Upper lobe of left lung (tissue), 6 donors: ENCODE measurements at places on chromosomes 3 and 15.

- H3K4me3 ChIP-seq: no peak overlapping the region
- H3K4me1 ChIP-seq: no peaks in the 10 kb centered on the region
- no peaks in the 10 kb centered on the region for H3K27me3 ChIP-seq
- no peak overlapping the region for H3K27ac ChIP-seq
These were observed 19.0 kb upstream of the MEX3B start for GRCh38 chr15:82064824-82065223.

GRCh38 chr3:140830391-140830790, 111.2 kb upstream of the SLC25A36 start:
- no peak overlapping the region for H3K4me3 ChIP-seq
- DNase-seq: no peak
- H3K27me3 ChIP-seq: no peaks in the 10 kb centered on the region
- no peaks in the 10 kb centered on the region for H3K4me1 ChIP-seq
- no peak overlapping the region for H3K27ac ChIP-seq

DNA sequence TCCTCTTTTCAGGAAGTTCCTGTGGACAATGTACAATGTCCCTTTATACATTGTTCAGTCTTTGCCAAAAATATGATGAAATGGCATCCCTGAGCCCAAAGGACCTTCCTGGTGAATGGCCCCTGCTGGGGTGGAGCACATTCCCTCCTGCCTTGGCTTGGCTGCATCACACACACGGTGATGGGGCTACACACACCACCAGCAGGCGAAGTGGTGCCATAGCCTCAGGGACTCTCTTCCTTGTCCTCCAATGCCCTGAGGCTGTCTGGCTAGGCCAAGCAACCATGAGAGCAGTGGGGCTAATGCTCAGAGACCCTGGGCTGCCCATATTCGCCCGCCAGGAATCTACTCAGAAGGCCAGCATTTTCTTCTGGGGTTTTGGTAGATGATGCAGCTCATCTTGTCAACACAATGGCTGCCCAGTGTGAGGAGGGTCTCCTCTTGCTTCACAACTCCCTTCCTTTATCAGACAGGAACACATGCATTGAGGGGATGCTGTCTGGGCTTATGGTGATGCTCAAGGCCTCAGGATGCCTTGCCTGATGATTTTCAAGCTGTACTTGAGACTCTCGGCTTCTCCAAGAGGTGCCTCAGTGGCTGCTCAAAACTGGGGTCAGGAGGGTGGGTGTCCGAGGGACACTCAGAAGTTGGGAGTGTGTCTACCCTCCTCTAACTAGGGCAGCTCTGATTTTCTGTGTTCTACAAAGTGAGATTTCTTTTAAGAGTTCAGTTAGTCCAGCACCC, 40.9 kb upstream of the EPHB1 start:
- H3K36me3 ChIP-seq: no peaks in the 10 kb centered on the region
- H3K27me3 ChIP-seq: no peaks in the 10 kb centered on the region
- no peaks in the 10 kb centered on the region for H3K4me1 ChIP-seq
- DNase-seq: no peak

DNA sequence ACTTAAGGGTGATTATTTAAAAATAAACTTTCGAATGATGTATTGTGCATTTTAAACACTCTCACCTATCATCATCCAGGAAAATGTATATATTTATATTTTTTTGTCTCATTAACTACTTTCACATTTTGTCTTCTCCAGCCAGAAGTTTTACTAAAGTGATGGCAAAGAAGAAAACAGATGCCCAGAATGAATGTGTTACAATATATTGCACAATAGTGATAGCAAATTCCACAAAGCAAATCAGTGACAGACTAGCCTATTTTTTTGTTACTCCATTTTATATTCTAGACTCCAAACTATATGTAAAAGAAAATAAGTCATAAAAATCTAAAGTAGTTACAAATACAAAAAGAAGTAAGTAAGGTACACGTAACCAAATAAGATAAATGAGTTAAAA, 414.7 kb downstream of the EPHA3 start:
- no peak for DNase-seq
- H3K36me3 ChIP-seq: no peaks in the 10 kb centered on the region

DNA sequence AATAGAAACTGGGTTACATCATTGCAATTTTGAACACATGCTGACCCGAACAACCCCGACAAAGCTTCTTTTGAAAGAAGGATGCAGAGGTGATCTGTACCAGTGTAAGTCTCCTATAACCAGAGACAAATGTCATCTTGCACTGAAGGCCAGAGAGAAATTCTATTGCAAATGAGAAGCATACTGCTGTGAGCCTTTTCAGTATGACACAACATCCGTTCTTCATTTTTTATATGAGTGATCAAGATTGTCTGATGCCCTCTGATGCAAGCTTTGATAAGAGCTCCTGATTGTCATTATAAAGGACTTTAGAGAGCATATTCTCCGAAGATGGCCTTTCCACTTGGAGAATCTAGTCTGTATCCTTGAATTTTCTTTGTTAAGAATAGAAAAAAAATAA, 36.9 kb downstream of the PCOLCE2 start:
- no peak overlapping the region for H3K27ac ChIP-seq
- no peaks in the 10 kb centered on the region for H3K27me3 ChIP-seq
- peaks cover 17% of the 10 kb centered on the region for H3K4me1 ChIP-seq
- H3K36me3 ChIP-seq: no peaks in the 10 kb centered on the region

GRCh38 chr15:96037584-96037983, 292.9 kb upstream of the NR2F2 start:
- H3K27ac ChIP-seq: no peak overlapping the region
- no peaks in the 10 kb centered on the region for H3K27me3 ChIP-seq
- DNase-seq: no peak
- H3K4me1 ChIP-seq: no peaks in the 10 kb centered on the region
- no peak overlapping the region for H3K4me3 ChIP-seq

GRCh38 chr3:156483426-156483825, 71.5 kb downstream of the SSR3 start:
- H3K27ac ChIP-seq: peak overlapping the region; percentile 31
- H3K4me1 ChIP-seq: peaks cover 10% of the 10 kb centered on the region
- no peak overlapping the region for H3K4me3 ChIP-seq
- DNase-seq: no peak

GRCh38 chr15:56758770-56759449, 25.6 kb upstream of the ZNF280D start:
- H3K36me3 ChIP-seq: no peaks in the 10 kb centered on the region
- H3K4me3 ChIP-seq: no peak overlapping the region
- DNase-seq: no peak
- peaks cover 8% of the 10 kb centered on the region for H3K4me1 ChIP-seq
- no peak overlapping the region for H3K27ac ChIP-seq
- no peaks in the 10 kb centered on the region for H3K27me3 ChIP-seq

DNA sequence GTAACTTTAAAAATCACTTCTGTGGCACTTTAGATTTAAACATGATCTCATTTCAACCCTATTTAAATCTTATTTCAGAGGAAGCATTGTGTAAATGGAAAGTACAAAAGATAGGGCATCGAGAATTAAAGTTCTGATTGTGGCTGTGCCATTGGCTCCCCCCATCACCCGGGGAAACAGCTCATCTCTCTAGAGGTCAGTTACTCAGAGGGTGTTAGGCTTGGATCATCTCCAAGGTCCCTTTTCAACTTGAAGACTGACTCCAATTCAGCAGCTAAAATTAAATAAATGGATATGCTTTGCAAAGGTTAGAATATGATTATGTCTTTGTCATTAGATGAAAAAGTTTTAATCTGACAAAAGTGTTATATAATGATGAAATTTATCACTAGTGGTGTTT, 20.1 kb downstream of the CADM2 start:
- no peaks in the 10 kb centered on the region for H3K4me1 ChIP-seq
- no peak overlapping the region for H3K27ac ChIP-seq
- no peak overlapping the region for H3K4me3 ChIP-seq
- H3K27me3 ChIP-seq: no peaks in the 10 kb centered on the region

DNA sequence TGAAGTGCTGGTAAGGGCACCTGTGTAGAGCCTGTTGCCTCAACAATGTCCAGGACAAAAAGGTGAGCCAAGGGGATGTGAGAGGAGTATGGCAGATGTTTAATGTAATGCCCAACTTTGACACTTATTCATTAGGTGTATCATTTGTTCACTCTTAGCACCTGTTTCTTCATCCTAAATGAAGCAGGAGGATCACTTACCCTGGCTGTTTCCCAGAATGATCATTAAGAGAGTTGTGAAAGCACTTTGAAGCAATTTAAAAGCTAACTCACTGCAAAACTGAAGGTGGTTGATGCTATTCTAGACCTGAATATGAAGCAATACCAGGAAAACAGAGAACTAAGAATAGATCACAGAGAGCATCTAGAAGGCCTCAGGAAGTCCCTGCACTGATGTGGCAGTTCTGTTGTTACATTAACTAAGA, 3.4 kb upstream of the HHLA2 start:
- no peaks in the 10 kb centered on the region for H3K36me3 ChIP-seq
- peaks cover 5% of the 10 kb centered on the region for H3K4me1 ChIP-seq
- no peak overlapping the region for H3K4me3 ChIP-seq
- H3K27me3 ChIP-seq: no peaks in the 10 kb centered on the region
- no peak for DNase-seq

DNA sequence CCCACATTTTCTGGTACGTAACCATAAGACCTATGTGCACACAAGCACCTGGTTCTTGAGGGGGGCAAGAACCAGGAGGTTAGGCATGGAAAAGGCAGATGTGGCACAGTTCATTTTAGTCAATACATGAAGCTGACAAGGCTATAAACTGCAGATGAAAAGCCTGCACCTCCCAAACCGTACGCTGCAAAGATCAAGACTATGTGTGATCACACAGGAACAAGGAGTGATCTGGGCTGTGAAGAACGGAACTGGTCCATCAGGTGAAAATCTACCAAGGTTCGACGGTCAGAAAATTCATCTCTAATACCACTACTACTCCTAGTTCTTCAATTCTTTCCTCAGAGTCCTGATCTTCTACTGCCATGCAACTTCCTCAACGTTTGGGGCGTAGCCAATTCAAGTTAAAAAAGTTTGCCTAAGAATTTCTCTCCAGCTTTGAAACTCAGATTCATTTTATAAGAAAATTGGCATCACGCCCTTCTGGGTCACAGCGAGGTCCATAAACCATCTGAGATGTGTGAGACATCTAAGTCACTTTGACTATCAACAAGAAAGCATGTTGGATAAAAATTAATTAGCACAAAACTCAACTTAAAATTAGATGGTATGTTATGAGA, 41.9 kb downstream of the PLD1 start:
- H3K4me1 ChIP-seq: peaks cover 11% of the 10 kb centered on the region
- DNase-seq: no peak
- H3K27me3 ChIP-seq: no peaks in the 10 kb centered on the region
- H3K27ac ChIP-seq: no peak overlapping the region

DNA sequence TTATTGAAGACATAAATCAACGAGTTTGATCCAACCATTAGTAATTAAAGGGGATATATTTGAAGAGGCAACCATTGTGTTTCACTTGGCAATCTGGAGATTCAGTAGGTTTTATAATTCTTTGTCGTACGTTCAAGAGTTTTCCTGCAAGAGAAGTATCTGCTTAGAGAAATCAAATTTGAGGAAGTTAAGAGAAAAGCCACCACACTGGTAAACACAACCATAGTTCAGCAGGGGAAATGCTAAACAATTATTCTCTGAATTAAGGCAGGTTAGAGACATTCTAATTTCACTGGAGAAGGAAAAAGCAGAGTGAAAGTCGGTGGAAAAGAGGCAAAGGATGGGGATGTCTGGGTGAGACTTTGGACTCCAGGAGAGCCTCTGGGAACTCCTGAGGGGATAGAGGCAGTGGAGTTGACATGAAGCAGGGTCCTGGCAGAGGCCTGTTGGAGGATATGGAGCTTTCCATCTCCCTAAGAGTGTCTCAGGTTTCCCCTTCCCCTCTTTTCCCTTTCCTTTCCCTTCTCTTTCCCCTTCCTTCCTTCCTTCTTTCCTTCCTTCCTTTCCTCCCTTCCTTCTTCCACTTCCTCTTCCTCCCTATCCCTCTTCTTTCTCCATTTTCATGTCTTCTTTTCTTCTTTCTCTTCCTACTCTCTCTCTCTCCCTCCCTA, 26.5 kb downstream of the SPINK8 start:
- H3K4me1 ChIP-seq: peaks cover 3% of the 10 kb centered on the region
- H3K4me3 ChIP-seq: no peak overlapping the region
- DNase-seq: no peak
- no peaks in the 10 kb centered on the region for H3K36me3 ChIP-seq
- no peaks in the 10 kb centered on the region for H3K27me3 ChIP-seq

- no peak overlapping the region for H3K27ac ChIP-seq
- H3K36me3 ChIP-seq: peaks cover 99% of the 10 kb centered on the region
- H3K4me3 ChIP-seq: no peak overlapping the region
- H3K4me1 ChIP-seq: no peaks in the 10 kb centered on the region
- DNase-seq: no peak
These were observed 92.6 kb downstream of the CHD2 start for GRCh38 chr15:92992720-92993119.

DNA sequence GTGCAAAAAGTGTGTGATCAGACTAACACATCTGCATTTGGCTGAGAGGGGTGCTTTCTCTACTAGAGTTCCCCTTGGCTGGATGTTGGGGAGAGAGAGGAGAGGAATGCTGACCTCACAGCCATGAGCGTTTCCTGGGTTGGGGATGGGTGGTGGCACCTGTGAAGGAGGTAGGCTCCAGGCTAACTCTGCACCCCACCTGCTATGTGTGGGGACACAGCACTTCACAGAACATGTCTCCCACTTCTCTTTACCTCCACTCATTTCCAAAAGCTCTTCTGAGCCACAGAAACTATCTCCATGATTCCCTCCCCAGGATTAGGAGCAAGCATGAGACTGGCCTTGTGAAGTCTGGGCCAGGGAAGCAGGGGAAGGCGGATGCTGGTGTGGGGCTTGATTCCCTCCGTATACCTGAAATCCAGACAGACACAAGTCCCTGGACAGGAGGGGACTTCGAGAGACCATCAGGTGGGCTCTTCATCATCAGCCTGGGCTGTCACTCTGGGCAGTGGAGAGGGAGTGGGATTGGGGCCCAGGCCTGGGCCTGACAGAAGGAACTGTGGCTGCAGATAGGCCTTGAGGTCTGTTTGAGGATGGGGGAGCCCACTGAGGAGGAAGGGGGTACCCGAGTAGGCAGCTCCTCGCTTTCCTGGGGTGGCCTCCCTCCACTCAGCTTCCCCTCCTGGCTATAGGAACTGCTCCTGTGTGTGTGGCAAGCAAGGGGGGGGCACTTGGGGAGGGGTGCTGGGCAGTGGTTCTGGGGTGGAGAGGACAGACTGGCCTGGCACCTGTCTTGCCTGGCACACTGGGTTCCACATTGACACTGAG, 40.7 kb downstream of the FEM1B start:
- no peaks in the 10 kb centered on the region for H3K27me3 ChIP-seq
- H3K4me1 ChIP-seq: no peaks in the 10 kb centered on the region
- H3K27ac ChIP-seq: no peak overlapping the region
- no peaks in the 10 kb centered on the region for H3K36me3 ChIP-seq
- H3K4me3 ChIP-seq: no peak overlapping the region

DNA sequence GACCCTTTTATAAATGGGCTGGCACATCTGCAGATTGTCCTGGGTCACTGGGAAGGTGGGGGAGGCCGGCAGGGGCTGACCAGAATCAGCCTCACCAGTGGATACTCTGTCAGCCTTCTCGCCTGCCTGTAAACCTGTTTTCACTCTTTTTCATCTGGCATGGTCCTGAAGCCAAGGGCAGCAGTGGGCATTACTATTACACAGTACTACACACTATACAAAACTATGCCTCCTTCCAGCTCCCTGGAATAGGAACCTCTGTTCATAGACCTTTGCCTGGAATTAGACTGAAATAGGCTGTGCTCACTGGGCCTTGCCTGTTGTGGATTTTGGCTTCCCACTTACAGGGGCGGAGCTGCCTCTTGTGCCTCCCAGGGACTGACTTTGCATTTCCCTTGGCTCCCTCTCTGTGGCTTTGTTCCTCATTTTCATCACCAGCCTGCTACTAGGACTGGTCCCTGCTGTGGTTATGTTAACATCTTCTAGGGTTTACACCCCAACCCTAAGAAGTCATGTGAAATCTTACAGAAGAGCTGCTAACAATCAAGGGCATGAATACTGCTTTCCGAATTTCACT, 120.7 kb downstream of the FNDC3B start:
- no peaks in the 10 kb centered on the region for H3K36me3 ChIP-seq
- DNase-seq: peak; percentile 80
- H3K27me3 ChIP-seq: no peaks in the 10 kb centered on the region
- peaks cover 29% of the 10 kb centered on the region for H3K4me1 ChIP-seq
- no peak overlapping the region for H3K4me3 ChIP-seq
